ENCODE measurements at places on chromosomes 12 and 14.

DNA sequence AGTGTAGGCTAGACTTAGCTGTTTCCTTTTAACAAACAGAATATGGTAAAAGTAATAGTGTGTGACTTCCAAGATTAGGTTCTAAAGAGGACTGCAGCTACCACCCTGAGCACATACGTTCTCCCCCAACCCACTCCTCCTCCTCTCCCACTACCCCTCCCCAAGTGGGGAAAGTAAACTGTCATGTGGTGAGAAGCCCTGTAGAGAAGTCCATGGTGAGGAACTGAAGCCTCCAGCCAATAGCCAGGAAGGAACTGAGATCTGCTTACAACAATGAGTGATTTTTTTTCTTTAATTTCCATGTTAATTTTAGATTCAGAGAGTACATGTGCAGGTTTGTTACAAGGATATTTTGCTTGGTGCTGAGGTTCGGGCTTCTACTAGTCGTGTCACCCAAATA is 57.0 kb upstream of the EGLN3 start:
- DNase-seq: no peak

- DNase-seq: peak; percentile 78
These were observed 62.3 kb upstream of the EGLN3 start for GRCh38 chr14:34012978-34013720.

DNA sequence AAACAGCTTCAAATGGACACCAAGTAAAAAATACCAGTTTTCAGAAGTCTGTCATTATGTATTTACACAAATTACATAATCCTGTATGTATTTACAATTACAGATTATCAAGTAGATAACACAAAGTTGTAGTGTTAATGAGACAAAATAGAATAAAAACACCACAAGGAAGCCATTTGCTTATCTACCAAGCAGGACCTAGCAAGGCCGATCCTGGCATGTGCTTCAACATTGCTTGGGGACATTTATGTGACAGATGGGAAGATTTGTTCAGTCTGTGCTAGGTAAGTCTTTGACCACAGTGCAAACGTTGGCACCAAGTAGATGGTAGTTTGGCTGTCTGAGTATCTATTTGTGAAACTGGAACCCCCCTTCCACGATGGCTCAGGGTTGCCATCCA is 35.8 kb downstream of the BCAT1 start:
- no peak for DNase-seq

GRCh38 chr14:22748631-22749068 is 17.8 kb upstream of the OXA1L start:
- peak; percentile 78 for DNase-seq

DNA sequence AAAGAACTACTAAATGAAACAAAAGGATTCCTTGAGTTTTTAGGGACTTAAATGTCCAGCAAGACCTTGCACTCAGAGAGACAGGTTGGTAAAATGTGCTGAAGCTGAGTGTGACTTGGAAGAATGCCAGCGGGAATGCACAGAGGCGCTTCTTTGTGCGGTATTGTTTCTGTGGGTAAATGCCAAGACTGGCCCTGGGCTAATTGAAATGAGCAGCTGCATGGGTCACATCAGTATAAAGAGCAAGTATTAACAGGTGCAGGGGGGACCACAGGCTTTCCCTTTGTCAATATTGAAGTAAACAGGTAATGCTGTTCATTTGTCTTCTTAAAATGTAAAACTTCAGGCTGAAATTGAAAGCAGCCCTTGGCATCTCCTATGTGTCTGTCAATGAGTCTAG is 74.3 kb downstream of the LMO3 start:
- no peak for DNase-seq

DNA sequence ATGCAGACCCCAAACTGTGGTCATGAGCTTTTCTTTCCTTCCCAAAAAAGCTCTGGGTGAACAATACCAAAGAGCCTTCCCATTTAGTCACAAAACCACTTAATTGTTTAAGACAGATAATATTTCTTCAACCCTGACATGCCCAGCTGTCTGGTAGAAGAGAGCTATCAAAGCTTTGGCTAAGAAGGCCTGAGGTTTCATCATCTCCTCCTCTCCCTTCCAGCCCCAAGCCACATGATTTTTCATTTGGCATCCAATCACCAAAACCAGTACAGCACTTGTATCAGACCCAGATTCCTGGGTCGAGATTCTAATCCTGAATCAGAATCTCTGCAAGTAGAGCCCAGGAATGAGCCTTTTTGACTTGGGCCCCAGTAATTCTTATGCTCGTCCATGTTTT is 199.6 kb upstream of the TMEM260 start:
- no peak for DNase-seq

DNA sequence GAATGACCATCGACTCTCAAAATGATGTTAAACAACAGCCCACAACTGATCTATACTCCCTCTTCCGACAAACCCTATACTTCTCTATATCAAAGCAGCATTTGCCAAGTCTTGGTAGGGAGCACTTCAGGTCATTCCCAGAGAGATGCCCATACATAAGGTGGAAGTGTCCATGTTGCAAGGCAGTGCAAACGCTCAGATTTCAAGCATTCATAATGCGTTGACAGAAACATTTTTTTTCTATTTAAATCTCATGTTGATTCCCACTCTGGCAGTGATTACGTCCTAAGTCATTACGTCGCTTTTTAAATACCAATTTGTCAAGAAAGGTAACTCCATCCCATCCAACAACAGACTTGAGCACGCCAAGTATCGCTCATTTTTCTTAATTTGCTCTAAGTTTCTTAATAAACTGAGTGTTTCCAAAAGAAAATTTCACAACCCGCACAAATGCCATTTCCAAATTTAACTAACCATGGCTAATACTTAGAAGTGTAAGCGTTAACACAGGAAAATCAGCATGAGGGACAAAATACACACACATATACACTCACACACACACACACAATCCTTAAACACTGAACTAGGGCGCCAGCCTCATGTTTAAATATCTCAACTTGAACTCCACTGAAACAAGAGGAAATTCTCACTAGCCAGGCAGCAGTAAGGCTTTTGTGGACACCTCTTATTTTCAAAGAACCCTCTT is 1.1 kb downstream of the GXYLT1 start:
- peak; percentile 54 for DNase-seq

GRCh38 chr14:77885367-77885766 is 85.5 kb downstream of the ADCK1 start:
- no peak for DNase-seq

GRCh38 chr12:108989376-108989775 is 31.5 kb downstream of the SVOP start:
- DNase-seq: no peak

- DNase-seq: peak; percentile 71
These were observed 6.0 kb downstream of the CLMN start for GRCh38 chr14:95313707-95314106.

DNA sequence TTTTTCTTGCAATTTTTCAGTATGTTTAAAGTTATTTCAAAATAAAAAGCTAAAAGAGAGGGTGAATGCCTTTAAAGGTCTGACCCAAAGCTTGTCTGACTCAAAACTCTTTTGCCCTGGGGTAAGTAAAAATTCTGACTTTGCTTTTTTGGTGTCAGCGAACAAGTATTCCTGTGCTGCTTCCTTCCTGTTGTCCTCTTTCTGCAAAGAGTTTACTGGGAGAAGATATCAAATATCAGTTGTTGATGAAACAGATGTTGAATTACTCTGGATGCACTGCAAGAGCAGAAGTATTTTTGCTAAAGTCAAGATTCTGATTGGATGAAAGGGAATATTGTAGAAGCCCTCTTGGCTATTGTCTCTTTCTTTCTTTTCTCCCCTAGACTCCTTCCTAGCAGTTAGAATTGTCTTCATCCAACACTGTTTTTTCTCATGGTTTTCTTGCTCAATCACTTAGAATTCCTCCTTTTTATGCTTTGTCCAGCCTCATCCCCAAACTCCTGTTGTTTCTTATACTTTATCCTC is 62.0 kb downstream of the DACT1 start:
- no peak for DNase-seq

DNA sequence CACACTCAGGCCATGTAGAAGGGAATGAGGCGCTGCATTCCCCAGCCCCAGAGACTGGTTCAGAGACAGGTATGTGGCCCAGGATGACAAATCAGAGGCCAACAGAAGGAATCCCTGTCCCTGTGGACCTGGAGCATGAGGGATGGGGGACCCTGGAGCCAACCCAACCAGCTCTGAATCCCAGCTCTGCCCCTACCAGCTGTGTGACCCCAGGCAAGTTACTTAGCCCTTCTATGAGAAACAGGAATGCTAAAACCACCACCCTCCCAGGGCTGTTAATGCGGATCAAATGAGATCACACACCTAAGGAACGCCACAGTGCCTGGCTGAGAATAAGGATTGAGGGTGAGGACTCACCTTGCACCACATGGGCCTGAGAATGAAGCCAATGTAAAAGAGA is 15.6 kb downstream of the ITPK1 start:
- DNase-seq: no peak

- no peak for DNase-seq
These were observed 59.1 kb upstream of the GALNT9 start for GRCh38 chr12:132388379-132389015.

DNA sequence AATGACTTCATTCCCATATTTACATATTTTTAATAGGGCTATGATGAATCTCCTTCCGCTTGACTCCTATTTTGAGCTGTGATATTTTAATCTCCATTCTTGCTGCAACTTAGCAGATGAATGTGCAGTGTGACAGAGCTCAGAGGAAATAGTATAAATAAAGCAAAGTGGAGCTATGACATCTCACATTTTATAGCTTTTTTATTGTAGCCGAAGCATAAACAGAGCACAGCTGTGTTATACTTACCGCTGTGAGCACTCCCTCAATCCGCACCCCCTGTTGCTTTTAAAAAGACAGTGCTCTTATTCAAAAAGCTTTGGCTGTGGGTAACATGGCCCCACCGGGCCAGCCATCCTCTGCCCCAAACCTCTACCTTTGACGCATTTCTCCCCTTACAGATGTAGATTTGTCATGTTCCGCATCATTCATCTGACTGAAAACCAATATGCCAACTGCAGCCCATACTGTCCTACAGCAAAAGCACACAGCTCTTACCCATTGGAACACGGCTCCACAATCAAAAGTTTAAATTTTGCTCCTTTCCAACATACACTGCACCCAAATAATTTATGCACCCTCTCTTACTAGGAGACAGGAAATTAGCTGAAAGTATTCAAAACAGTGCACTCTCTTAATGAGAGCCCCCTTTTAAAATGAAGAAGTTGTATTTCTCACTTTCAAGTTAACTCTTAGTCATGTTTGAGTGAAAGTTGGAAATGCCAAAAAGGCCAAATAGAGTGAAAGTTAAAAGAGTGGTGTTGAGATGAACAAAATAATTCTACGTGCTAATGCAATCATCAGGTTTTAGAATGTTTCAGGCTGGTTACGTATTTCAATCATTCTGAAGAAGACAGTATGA is 429.3 kb upstream of the SOX5 start:
- DNase-seq: no peak

DNA sequence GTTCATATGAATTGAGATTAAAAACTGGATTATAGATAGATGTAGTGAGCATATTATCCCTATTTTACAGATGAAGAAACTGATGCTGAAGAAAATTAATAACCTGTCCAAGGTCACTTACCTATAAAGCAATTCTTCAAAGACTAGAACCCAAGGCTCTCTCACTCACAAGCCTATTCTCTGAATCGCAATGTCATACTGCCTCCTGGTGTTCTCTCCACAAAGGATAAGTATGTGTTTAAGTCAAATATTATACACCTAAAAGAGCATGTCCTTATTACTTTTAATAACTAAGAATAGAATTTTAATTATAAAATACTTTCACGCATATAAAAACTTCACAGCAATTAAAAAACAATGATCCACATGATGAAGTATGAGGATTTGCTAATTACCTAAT is 721.3 kb upstream of the USP15 start:
- DNase-seq: peak; percentile 36

GRCh38 chr14:104245075-104245474 is 106.7 kb downstream of the KIF26A start:
- DNase-seq: no peak

- DNase-seq: peak; percentile 83
These were observed 1.7 kb upstream of the ANKRD33 start for GRCh38 chr12:51886021-51886710.

DNA sequence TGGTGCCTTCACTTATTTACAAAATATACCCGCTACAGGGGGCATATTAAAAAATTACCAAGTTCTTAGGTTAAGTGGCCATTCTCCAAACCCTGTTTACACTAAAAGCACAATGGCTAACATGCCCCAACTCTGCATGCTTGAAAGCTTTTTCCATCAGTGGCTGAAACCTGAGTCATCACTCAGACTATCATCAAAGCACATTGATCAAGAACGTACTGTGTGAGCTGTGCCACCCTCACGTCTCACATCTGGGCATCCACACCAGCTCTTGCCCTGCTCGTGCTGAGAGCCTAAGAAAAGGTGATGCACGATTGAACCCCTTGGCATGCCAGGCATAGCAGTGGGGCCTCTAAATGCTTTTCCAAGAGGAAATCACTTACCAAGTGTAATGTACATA is 13.2 kb downstream of the AQP6 start:
- DNase-seq: no peak

GRCh38 chr12:94980577-94980976 is 22.9 kb downstream of the NDUFA12 start:
- DNase-seq: peak; percentile 66

DNA sequence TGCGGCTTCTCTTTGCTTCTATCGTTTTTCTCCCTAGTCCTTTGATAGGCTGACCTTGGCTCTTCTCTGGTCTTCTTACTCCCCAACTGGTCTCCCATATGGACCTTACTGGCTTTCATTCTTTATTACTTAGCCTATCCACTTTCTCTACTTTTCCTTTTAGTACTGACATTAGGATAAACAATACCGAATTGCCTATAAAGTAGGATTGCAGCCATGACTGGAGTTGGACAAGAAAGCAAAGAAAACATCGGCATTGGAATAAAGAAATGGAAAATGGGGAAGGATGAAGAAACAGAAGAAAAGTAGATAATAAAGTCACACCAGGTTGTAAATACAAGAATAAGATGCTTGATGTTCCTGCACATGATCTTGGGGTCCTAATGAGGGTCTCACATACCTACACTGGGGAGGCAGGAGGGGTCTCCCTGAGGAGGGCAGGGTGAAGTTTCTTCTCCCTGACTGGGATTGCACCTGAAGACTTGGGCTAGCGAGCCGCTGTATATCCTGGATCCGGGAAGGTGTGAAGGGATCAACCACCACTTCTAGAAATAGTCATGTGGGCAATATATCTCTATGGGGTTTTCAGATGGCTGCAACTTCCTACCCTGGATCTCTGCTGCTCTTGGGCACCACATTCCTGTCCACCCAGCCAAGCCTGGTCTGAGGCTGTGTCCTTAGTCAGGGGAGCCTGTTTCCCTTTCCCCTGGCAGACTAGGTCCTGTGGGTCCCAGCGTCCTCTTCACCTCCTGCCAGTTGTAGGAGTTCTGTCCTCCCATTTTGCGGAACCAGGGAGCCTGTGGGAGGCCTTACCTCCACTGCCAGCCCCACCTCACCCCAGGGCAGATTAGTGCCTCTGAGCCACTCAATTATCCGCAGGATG is 13.1 kb downstream of the NKX2-1 start:
- DNase-seq: no peak

DNA sequence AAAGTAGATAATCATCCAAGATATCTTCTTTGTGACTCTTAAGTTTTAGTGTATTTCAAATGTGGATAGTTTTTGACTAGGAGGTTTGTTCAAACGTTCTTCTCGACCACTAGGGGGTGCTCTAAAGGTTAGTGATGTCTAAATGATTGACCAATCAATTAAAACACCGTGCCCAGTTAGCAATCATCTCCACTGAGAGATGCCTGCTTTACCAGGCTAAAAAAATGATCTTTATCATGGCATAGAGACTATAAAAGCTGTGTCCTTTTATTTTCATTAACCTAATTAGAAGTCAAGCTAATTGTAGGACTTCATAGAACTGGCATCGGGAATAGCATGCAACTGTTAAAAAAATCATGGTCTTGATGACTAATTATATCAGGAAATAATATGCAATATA is 153.9 kb downstream of the PRKCH start:
- DNase-seq: peak; percentile 89

- no peak for DNase-seq
These were observed 41.7 kb downstream of the SMIM41 start for GRCh38 chr12:52120951-52121823.

Data from hematopoietic multipotent progenitor cell treated with erythropoietin and hydrocortisone succinate and interleukin-3 and kit ligand, for 4 days (in vitro differentiated cells).